ENCODE measurements at places on chromosomes 1 and 21.

- no peak for DNase-seq
These were observed 6.5 kb downstream of the GATAD2B start for GRCh38 chr1:153916297-153916696.

- no peak for DNase-seq
These were observed 187.2 kb downstream of the PCP4 start for GRCh38 chr21:40054403-40054802.

DNA sequence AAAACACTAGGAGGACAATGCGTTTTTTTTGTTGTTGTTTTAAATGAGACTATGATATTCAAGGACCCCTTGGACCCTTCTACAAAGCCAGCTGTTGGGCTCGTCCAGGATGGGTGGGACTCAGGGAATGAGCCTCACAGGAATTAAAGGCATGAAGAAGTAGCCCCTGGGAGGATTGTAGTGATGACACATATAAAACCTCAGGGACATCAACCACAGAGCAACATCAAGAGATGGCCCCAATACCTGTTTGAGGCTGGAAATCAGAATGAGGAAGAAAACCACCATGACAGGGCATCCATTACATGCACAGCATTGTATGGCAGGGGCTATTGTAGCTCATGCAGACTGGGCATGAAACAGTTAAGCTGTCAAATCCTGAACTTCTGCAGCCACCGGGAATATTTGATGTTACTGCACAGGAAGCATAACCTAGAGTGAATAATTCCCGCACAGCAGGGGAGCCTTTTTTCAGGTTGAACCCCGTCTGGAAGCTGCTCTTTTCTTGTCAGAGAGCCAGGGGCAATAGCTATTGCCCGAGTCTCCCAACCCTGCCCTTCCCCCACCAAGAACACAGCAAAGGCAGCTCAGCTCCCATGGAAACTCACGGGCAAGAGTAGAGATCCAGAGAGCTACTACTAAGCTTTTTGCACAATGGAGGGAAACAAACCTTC, 140.2 kb upstream of the FGGY start:
- no peak for DNase-seq

GRCh38 chr1:41478118-41478748, 6.2 kb downstream of the EDN2 start:
- no peak for DNase-seq

GRCh38 chr21:38756746-38757145, 49.0 kb upstream of the ETS2 start:
- DNase-seq = no peak

- DNase-seq = no peak
These were observed 3.5 kb upstream of the CD244 start for GRCh38 chr1:160866001-160866694.

GRCh38 chr1:19708567-19709110, 44.0 kb downstream of the HTR6 start:
- no peak for DNase-seq

All from CD8-positive, alpha-beta T cell (primary cell).